ENCODE measurements at places on chromosomes 1 and 21.

DNA sequence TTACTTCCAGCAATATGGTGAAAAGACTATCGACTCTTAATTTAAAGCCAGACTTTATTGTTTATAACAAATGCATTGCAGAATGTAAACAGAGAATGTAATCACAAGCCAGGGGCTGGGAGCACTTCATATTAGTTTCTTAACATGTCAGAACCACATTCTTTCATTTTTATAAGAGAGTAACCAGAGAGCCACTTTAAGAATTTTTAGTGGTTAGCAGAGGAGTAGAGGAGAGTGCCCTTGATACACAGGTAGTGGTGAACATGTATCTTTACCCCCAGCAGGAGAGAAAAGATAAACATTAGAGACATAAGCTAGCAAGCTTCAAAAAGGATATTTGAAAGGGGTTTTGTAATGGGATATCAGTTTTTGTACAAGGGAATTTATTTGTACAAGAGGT, 11.1 kb downstream of the AMY2B start:
- DNase-seq: no peak

DNA sequence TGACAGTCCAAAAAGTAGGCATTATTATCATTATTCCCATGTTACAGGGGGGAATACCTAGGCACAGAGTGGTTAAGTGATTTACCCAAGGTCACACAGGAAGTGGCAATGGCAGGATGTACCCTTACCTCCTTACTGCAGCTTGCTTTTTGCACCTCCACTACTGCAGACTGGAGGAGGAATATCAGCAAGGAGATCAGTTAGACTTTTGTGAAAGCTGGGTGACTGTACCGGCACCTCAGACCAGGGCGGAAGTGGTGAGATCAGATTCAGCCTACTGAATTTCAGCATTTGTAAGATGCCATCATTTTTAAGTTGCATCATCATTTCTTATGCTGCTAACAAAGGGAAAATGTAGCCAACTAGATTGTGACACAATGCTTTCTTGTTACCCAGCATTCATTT, 4.5 kb downstream of the ADARB1 start:
- no peak for DNase-seq

DNA sequence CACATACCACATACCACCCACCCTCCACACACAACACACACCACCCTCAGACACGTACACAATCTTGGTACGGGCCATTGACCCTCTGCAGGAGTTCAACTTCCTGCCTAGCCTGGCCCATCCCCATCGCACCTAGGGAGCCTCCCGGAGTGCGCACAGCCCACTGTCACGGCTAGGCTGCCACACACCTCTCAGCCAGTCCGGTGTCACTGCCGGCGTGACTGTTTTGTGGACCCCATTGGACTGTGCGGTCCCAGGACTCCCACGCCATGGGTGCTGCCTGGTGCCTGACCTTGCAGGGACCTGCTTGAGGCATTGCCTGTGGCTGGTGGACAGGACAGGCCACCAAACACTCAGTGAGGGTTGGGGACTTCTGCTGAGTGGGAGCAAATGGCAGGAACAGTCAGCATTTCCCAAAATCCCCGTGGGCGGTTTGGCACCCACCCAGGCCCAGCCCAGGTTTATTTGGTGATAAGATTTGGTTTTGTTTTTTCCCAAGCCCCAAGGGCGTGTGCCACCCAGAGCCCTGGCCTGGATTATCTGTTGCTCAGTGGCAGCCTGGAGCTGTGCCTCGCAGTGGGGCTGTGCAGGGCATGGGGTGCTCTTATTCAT, 27.7 kb downstream of the RAB7B start:
- no peak for DNase-seq

DNA sequence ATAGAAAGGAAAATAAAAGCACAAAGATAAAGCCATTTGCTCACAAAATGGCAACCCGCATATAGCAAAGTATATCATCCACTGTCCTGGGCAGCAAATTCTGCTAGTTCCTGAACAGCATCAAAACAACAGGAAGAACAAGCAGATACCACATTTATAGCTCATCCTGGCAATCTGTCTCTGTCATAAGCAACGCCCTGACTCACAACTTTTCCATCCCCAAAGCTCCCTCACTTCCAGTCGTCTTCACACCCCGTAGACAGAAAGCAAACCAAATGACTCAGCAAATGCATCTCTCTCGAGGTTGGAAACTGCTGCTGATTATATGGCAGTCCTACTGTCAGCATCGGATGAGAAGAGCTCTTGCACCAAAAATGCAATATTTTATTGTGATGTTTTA, 65.8 kb downstream of the AK5 start:
- DNase-seq: no peak

DNA sequence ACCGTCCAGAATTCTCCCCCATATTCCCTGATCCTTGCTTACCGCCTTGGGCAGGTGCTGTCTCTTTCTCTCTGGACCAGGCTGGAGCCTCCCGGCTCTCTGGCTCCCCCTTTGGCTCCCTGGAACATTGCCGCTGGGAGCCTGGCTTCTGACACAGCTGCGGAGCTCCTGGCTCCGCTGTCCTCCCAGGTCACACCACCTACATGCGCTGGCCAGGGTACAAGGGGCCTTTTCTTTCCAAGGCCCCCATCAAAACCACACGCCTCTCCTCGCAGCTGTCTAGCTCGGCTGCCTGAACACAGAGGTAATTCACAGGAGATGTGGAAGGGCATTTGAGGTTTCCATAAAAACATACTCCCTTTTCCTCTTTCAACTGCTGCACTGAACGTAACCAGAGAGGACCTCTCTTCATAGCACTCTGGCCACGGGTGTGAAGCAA, 7.5 kb upstream of the ZNF648 start:
- DNase-seq: no peak

GRCh38 chr1:36116901-36117300, 8.1 kb downstream of the COL8A2 start:
- DNase-seq: no peak

GRCh38 chr1:53686091-53686964, 52.6 kb downstream of the GLIS1 start:
- DNase-seq: no peak

DNA sequence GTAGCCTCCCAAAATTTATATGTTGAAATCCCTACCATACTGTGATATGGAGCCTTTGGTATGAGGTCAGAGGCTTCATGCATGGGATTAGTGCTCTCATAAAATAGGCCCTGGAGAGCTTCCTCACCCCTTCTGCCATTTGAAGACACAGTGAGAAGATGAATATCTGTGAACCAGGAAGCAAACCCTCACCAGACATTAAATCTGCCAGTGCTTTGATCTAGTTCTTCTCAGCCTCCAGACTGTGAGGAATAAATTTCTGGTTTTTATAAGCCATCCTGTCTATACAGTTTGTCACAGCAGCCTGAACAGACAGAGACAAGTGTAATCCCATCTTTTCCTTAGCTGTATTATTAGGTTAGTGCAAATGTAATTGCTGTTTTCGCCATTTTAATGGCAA, 88.4 kb downstream of the OLFML2B start:
- DNase-seq: no peak

GRCh38 chr1:62381831-62382657, 54.8 kb upstream of the USP1 start:
- no peak for DNase-seq

GRCh38 chr1:36420409-36420808, 22.7 kb upstream of the LSM10 start:
- DNase-seq: no peak

DNA sequence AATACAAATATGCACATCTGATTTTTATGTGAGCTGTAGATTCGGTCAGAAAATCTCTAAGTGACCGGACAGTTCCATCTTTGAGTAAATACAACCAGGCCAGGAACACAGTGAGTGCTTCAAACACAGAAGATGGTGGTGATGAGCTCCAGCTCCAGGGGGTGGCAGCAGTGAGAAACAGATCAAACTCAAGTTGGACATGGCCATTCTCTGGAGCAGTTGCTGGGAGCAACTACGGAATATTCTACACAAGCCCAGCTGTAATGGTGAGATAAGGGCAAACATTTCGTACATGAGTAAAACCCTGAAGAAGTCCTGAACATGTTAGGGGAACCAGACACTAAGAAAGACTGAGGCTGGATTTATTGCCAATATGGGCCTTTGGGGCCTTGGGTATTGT, 100.7 kb downstream of the BARHL2 start:
- no peak for DNase-seq

GRCh38 chr1:226809785-226810571, 60.4 kb upstream of the PSEN2 start:
- DNase-seq: peak; percentile 88

GRCh38 chr1:174222166-174222949, 63.0 kb downstream of the RABGAP1L start:
- peak; percentile 98 for DNase-seq

DNA sequence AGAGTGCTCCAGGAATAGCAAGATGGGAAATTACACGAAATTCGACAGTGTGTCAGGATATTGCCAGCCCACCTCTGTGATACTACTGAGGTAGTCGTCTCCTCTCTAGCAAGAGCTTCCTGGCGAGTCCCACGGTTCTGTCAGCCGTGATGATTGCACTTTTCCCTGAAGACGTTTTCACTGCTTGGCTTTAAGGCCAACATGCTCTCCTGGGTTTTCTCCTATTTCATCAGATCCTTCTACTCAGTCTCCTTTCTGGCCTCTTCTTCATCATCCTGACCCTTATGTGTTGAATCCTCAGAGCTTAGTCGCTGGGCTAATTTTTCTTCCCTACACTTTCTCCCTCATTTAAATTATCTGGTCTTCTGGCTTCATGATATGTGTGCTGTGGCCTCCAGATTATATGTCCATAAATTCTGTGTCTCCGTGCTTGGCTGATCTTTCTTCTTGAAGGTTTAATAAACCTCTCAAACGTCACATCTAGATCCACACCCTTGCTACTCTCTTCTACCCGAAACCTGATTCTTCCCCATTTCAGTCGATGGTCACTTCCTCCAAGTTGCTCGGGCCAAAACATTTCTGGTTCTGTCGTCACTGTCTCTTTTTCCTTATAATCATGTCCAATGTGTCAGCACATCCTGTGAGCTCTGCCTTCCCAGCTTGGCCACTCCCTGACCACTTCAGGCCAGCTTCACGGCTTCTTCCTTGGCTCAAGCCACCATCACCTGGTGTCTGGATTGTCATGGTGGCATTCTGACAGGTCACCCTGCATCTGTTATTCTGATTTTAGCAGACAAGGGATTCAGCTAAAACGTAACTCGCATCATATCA, 12.2 kb downstream of the OR2B11 start:
- DNase-seq: no peak

- DNase-seq: no peak
Observed at GRCh38 chr1:225580238-225581099, 72.5 kb downstream of the ENAH start.

DNA sequence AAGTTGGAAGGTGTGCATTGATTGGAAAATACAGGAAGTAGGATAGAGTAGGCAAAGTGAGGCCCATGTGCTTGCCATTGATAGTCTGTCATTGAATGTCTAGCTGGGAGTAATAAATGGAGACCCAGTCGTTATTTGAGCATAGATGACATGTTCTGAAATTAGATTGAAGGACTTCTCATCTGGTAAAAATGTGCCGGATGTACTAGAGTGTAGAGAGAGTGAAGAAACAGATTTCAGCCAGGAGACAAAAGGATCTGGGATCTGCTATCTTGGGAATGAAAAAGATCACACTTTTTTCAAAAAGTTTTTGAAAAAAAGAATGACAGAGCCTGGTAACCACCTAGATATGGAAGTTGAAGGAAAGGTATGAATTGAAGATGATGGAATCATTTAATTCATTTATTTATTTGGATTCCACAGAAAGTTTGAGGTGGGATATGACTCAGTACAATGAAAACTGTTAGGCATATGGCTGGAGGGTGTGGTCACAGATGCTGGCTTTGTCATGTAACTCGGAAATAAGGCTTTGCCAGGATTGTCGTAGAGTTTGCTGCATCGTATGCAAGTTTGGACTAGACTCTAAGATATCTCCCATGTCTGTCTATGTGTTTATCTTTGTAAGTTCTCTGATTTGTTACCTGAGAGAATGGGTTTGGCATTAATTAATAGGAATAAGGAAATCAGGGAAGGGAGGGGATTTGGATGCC, 137.1 kb downstream of the PBX1 start:
- no peak for DNase-seq

GRCh38 chr21:45546636-45547544, 4.7 kb upstream of the SLC19A1 start:
- DNase-seq: no peak

GRCh38 chr1:237975376-237975775, 84.7 kb upstream of the ZP4 start:
- no peak for DNase-seq

- no peak for DNase-seq
Observed at GRCh38 chr21:41583274-41583790, 75.4 kb upstream of the TMPRSS2 start.

DNA sequence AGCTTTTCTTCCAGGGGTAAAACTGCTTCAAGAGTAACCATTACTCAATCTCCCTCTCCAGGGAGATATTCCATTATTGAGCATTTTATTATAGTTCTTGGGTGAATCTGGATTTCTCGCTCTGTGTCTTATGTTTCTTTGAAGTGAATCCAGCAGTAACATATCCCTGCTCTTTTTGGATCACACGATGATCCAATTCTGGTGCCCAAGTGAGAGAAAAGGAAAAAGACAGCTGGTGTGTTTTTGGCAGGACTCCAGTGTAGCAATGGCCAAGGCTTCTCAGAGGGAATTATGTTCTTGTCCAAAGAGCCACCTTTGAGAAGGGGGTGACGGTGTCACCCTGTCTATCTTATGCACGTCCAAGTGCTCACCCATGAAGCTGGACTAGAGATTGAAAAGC, 140.3 kb upstream of the ERRFI1 start:
- DNase-seq: no peak

DNA sequence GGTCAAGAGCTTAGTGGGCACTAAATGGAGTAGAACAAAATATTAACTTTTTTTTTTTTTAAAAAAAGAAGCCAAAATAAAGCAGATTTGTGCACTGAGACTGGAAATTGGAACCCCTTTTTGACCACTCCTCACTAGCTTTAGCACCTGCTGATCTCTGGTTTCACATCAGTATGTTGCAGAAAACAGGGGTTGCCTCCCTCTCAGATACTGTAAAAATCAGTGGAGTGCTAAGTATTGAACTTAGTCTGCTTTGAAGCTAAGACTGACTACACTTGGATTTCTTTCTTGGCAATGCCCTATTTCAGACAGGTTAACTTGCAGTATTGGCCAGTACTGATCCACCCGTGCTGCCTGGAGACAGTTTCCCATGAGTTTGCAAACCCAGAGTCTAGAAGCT, 2.7 kb upstream of the KIAA0040 start:
- DNase-seq: no peak

DNA sequence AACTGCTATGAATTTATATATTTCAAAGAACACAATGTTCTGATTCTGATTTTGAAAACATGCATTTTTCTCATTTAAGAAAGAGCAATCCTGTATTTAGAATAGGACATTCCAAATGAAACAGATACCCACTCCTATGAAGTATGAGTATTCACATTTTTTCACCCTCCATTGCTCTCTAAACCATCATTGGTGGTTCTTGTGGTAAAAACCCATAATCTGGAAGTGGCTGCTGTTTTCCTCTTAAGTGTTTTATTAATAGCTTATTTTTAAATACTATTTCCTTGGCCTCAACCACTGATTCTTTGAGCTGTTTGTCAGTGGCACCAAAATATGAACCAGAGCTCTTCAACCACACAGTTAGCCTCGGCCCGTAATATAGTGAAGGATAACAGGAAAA, 60.0 kb upstream of the ADAM30 start:
- no peak for DNase-seq

- DNase-seq: no peak
Observed at GRCh38 chr1:101918277-101918676, 78.4 kb downstream of the OLFM3 start.

GRCh38 chr1:213320191-213320870, 269.3 kb downstream of the RPS6KC1 start:
- no peak for DNase-seq

GRCh38 chr1:186617926-186618325, 62.3 kb downstream of the PTGS2 start:
- DNase-seq: no peak
